ENCODE measurements at places on chromosomes 11 and 22.

DNA sequence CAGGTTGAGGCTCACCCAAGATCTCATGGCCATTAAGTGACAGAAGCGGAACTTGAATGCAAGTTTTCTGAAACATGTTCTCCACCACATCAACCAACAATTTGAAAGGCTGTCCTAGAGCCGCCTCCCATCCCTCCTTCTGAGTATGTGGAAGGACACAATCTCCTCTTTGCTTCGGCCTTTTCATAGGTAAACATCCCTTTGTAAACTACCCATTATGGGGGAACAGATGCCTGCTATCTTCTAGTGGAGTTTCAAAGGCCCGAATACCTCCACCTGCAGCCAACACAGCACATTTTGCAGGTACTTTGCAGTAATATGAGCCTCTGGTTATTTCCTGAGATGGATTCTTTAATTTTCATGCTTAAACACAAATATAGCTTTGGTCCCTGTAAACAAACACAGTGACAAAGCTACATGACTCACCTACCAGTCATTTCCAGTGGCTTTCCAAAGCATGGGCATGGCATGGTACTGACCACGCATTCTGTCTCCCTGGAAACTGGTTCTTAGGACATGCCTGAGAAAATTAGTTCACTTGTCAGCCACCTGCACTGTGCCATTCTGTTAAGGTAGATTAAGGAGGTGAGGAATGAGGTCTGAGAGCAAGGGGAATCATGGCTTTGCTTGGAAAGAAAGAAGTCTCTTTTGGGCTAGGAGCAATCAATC is 60.2 kb downstream of the EHF start:
- DNase-seq: peak; percentile 31

GRCh38 chr11:134469627-134470026 is 57.6 kb upstream of the B3GAT1 start:
- DNase-seq: no peak

DNA sequence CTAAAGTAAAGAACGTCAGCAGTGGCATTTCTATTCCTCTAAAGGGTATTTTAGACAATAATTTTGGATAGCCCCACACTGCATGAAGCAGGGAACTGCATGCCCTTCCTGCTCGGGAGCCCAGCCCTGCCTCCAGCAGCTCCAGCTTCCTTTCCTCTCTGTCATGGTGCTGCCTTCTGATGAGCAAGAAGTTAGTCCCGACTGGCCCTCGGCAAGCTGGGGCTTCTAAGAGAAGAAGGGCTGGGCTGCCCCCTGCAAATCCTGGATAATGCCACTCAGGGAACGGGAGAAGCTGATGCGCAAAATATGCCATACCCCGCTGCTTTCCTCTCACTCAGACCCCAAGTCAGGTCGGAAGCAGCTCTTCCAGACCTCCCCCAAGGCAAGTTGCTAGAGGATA is 296.4 kb downstream of the ETS1 start:
- DNase-seq: no peak

DNA sequence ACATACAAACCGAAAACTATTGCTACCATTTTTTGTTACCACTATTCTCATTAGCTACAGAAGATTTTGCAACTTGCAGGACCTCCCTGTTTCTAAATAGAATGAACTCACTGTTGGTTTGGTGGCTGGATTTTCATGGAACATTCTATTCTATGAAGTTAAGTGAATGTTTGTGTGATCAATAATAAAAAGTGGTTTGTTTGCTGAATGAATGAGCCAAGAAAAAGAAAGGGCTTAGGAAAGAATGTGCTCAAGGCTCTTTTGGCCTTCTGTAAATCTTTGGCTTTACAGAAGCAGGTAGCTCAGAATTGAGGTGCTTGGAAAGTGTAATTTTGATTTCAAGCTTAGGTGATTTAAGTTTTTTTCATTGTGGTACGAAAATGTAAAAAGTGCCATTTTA is 5.9 kb upstream of the SCGB1D2 start:
- no peak for DNase-seq

DNA sequence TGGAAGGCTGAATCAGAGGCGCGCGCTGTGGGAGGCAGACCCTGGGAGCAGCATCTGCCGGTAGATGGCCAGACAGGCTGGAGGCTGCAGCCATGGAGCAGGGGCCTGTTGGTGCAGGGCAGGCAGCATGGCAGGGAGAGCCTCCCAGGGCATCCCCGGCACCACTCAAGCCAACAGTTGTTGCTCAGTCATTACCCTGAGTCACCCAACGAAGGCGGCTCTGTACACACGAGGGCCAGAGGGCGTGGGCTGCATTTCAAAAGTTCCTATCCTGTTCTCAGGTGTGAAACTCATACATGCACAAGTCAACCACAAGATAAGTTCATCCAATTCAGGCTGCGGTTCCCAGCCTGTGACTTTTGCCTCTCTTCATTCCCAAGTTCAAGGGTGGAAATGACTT is 2.6 kb downstream of the ANO1 start:
- no peak for DNase-seq

Data from NCI-H345 (cell line).